CD4-positive, alpha-beta T cell (primary cell): ENCODE measurements at places on chromosomes 1 and 21. TPM values are rescaled to one million over a fixed set of nuclear protein-coding genes. Genes with fewer than 3 reads are reported as not detected.

Gene HMCN1
- total RNA-seq, result 0.14 TPM

Gene ASPM
- total RNA-seq, result 0.36 TPM

Gene GABRD
- 0.42 TPM for total RNA-seq

Gene LCE1A
- total RNA-seq, result not detected

Gene NBPF4
- not detected for total RNA-seq

Gene CD84
- 36.9 TPM for total RNA-seq

Gene NLRP3
- total RNA-seq, result 8.5 TPM

Gene NBPF19
- total RNA-seq, result 52.2 TPM

Gene CELA2A
- not detected for total RNA-seq

Gene KLF17
- not detected for total RNA-seq

Gene PRR9
- total RNA-seq, result not detected

Gene HEYL
- 0.05 TPM for total RNA-seq

Gene TFB2M
- total RNA-seq, result 8.0 TPM

Gene ABCA4
- not detected for total RNA-seq

Gene FOXO6
- 2.2 TPM for total RNA-seq

Gene C1orf185
- total RNA-seq, result not detected

Gene FCRL5
- total RNA-seq, result not detected

Gene OR10J5
- total RNA-seq, result not detected

Gene GUK1
- total RNA-seq, result 378 TPM

Gene ASCL5
- 0.49 TPM for total RNA-seq

Gene SAMD13
- total RNA-seq, result not detected

Gene FMO1
- not detected for total RNA-seq

Gene UMODL1
- 0.49 TPM for total RNA-seq

Gene CAMK2N1
- total RNA-seq, result 2.3 TPM

Gene AIRE
- 0.11 TPM for total RNA-seq

Gene RSPH1
- 0.38 TPM for total RNA-seq

Gene SEMA6C
- 3.8 TPM for total RNA-seq

Gene TTC34
- 1.3 TPM for total RNA-seq

Gene ANKRD35
- total RNA-seq, result not detected

Gene SPAG17
- total RNA-seq, result not detected

Gene LORICRIN
- total RNA-seq, result not detected

Gene C8A
- not detected for total RNA-seq

Gene MPL
- not detected for total RNA-seq

Gene LRRC8B
- 15.4 TPM for total RNA-seq

Gene SYT2
- total RNA-seq, result not detected

Gene PTPRU
- 0.16 TPM for total RNA-seq

Gene LENEP
- not detected for total RNA-seq

Gene TNFAIP8L2
- total RNA-seq, result 0.70 TPM

Gene SLC9A1
- 19.0 TPM for total RNA-seq

Gene KCNQ4
- 0.25 TPM for total RNA-seq
